Chondrocyte (in vitro differentiated cells): ENCODE measurements at places on chromosomes 4 and X. TPM values are rescaled to one million over a fixed set of nuclear protein-coding genes. Genes with fewer than 3 reads are reported as not detected.
A peak's percentile ranks its signal among the peaks of the same experiment; 100 is the strongest.

The FANCB gene
- 3.0 to 7.1 TPM (median 3.2 TPM) in 3 replicates for total RNA-seq

DNA sequence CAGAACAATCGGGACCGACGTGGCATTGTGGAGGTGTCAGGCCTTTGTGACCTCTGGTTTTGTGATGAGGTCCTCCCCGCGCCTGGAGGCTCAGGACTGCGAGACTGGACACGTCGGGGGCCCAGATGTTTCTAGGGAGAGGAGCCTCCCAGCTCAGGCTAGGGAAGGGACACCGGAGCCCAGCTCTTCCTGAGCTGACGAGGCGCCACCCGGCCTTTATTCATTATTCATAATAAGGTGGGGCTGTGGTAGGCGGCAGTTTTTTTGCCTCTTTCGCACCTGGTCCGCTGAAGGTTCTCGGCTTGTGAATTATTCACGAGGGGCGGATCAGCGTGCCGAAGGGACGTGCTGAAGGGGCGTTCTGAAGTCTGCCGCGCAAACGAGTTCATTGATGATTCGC lies 2.3 kb upstream of the UBA1 start:
- H3K27me3 ChIP-seq = no peaks in the 10 kb centered on the region
- DNase-seq = peak; percentile 58
- peak overlapping the region; percentile 90 for H3K4me3 ChIP-seq
- peak overlapping the region; percentile 87 for H3K27ac ChIP-seq
- H3K4me1 ChIP-seq = peaks cover 46% of the 10 kb centered on the region
- H3K36me3 ChIP-seq = peaks cover 4% of the 10 kb centered on the region

DNA sequence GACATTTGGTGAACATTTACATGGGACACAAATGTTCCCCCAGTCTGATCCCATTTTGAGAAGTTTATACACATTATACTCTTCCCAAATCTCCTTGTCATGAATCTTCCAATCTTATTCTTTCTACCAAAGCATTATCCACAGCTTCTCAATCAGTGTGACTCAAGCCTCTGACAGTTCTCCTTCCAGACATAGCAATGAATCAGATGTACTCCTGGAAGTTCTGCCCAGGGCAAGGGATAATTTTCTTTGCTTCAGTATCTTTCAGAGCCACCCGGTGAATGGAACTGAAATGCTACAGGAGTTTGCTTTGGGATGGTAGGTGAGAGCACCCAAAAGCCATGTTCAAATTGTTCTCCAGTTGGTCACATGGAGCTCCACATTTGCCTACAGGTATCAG lies 145.5 kb downstream of the ANXA5 start:
- DNase-seq = no peak
- no peaks in the 10 kb centered on the region for H3K4me1 ChIP-seq
- H3K27ac ChIP-seq = no peak overlapping the region
- peaks cover 2% of the 10 kb centered on the region for H3K36me3 ChIP-seq
- peaks cover 12% of the 10 kb centered on the region for H3K27me3 ChIP-seq

The DKC1 gene
- 31.1 to 38.1 TPM (median 31.2 TPM) in 3 replicates for total RNA-seq

DNA sequence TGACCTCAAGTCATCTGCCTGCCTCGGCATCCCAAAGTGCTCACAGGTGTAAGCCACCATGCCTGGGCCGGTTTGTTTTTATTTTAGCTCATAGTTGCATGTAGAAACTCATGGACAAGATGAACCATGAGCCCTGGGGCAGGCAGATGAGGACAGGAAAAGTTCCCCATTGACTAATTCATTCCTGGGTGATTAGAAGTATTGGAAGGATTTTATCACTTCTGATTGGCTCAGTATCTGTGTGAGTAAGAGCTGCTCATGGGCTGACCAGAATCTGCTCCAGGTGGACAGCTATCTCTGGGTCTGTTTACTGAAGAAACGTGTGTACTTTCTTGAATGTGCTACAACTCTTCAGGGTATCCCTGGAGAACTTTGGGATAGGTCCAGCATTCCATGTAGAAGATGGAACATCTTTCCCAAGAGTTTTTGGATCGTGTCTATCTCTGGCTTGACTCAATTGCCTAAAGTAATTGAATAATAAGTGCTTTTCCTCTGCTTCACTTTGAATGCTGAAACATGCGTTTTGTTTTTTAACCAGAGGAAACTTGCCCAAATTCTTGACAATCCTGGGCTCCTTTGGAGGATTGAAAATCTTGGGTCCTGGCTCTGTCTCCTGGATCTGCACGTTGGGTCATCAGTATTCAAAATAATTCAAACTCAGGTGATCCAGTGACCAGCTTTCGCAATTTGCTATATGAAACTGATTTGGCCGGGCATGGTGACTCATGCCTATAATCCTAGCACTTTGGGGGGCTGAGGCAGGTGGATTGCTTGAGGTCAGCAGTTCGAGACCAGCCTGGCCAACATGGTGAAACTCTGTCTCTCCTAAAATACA lies 88.6 kb upstream of the DHRSX start:
- peaks cover 7% of the 10 kb centered on the region for H3K27me3 ChIP-seq
- no peak overlapping the region for H3K4me3 ChIP-seq
- H3K27ac ChIP-seq = no peak overlapping the region
- peaks cover 12% of the 10 kb centered on the region for H3K4me1 ChIP-seq
- H3K36me3 ChIP-seq = peaks cover 7% of the 10 kb centered on the region

The ZNF630 gene
- 2.0 to 2.7 TPM (median 2.1 TPM) in 3 replicates for total RNA-seq

DNA sequence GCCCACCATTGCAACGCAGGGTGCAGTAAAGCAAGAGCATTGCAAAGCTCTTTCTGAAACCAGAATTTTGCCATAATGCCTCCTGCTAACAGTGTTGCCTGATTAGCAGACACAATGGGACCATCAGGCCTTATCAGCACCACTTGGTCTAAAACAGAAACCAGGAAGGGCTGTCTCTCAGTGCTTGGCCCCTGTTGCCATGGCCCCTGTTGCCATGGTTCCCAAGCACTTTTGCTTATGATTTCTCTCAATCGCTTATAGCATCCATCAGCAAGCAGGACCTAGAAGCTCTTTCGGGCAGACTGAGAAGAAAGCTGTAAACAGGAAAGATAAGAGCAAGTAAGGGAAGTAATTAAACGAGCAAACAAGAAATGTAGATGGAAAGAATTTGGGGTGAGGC lies 36.8 kb downstream of the RTL5 start:
- H3K36me3 ChIP-seq = no peaks in the 10 kb centered on the region
- H3K27ac ChIP-seq = no peak overlapping the region
- H3K4me1 ChIP-seq = no peaks in the 10 kb centered on the region
- H3K27me3 ChIP-seq = no peaks in the 10 kb centered on the region
- no peak for DNase-seq

The AMOT gene
- 7.1 to 9.5 TPM (median 7.9 TPM) in 3 replicates for total RNA-seq

DNA sequence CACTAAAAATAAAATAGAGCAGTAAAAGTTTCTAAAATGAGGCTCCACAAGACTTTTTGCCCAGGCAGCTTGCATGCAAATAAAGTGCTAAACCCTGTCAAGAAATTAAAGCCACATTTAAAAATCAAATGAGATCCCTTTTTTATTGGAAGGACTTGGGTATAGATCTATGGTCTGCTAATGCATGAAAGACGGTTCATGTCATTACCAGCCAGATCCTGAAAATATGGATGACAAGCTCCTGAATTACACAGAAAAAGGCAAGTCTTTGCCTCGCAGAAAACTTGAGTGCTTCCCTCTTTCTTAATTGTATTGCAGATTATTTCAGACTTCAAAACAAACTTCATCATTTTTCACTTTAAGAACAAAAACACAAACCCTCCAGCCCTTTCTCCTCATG lies 169.6 kb downstream of the LDB2 start:
- peaks cover 3% of the 10 kb centered on the region for H3K4me1 ChIP-seq
- no peak overlapping the region for H3K4me3 ChIP-seq
- peaks cover 2% of the 10 kb centered on the region for H3K27me3 ChIP-seq
- no peaks in the 10 kb centered on the region for H3K36me3 ChIP-seq
- no peak for DNase-seq

- DNase-seq = no peak
- H3K36me3 ChIP-seq = peaks cover 15% of the 10 kb centered on the region
- H3K27ac ChIP-seq = no peak overlapping the region
- no peaks in the 10 kb centered on the region for H3K27me3 ChIP-seq
These were observed 112.9 kb downstream of the ARHGAP10 start for GRCh38 chr4:147844781-147845180.

- no peaks in the 10 kb centered on the region for H3K36me3 ChIP-seq
- no peak overlapping the region for H3K27ac ChIP-seq
- H3K4me1 ChIP-seq = peaks cover 61% of the 10 kb centered on the region
- no peaks in the 10 kb centered on the region for H3K27me3 ChIP-seq
These were observed 5.6 kb downstream of the PCDH10 start for GRCh38 chr4:133154725-133155124.

The FAM149A gene
- 5.4 to 7.1 TPM (median 5.8 TPM) in 3 replicates for total RNA-seq
